ENCODE measurements at places on chromosomes 12 and 14. TPM values are rescaled to one million over a fixed set of nuclear protein-coding genes. Genes with fewer than 3 reads are reported as not detected.
A peak's percentile ranks its signal among the peaks of the same experiment; 100 is the strongest.

The ITGB7 gene
- total RNA-seq: 7.7 TPM

GRCh38 chr12:75783093-75783877 lies 248.3 kb downstream of the PHLDA1 start:
- H3K27ac ChIP-seq: no peak overlapping the region
- H3K27me3 ChIP-seq: no peaks in the 10 kb centered on the region
- H3K4me1 ChIP-seq: no peaks in the 10 kb centered on the region
- DNase-seq: no peak
- no peak overlapping the region for H3K4me3 ChIP-seq

GRCh38 chr14:100403105-100403504 lies 80.0 kb downstream of the SLC25A47 start:
- H3K4me1 ChIP-seq: peaks cover 12% of the 10 kb centered on the region
- H3K27ac ChIP-seq: no peak overlapping the region
- no peaks in the 10 kb centered on the region for H3K36me3 ChIP-seq

- H3K4me3 ChIP-seq: no peak overlapping the region
These were observed 15.9 kb downstream of the PLEKHG3 start for GRCh38 chr14:64720131-64720576.

- peaks cover 4% of the 10 kb centered on the region for H3K36me3 ChIP-seq
- H3K4me3 ChIP-seq: no peak overlapping the region
- no peaks in the 10 kb centered on the region for H3K27me3 ChIP-seq
- H3K4me1 ChIP-seq: peaks cover 44% of the 10 kb centered on the region
- H3K27ac ChIP-seq: no peak overlapping the region
These were observed 17.3 kb downstream of the GPR68 start for GRCh38 chr14:91227183-91227628.

The PRKD1 gene
- total RNA-seq: 17.2 TPM

The A2ML1 gene
- total RNA-seq: not detected

The AKAP6 gene
- total RNA-seq: 7.7 TPM

- H3K27me3 ChIP-seq: no peaks in the 10 kb centered on the region
- peak overlapping the region; percentile 85 for H3K27ac ChIP-seq
- no peak for DNase-seq
- peaks cover 10% of the 10 kb centered on the region for H3K4me1 ChIP-seq
These were observed 473 bp upstream of the TMEM19 start for GRCh38 chr12:71685312-71685906.

- no peak overlapping the region for H3K4me3 ChIP-seq
- DNase-seq: no peak
- H3K27me3 ChIP-seq: no peaks in the 10 kb centered on the region
These were observed 63.3 kb downstream of the TBX5 start for GRCh38 chr12:114342656-114343055.

GRCh38 chr12:57195611-57196371 lies 20.8 kb upstream of the NXPH4 start:
- no peak overlapping the region for H3K27ac ChIP-seq
- no peak overlapping the region for H3K4me3 ChIP-seq
- no peak for DNase-seq

- no peaks in the 10 kb centered on the region for H3K4me1 ChIP-seq
- no peaks in the 10 kb centered on the region for H3K36me3 ChIP-seq
- H3K27ac ChIP-seq: no peak overlapping the region
- no peak for DNase-seq
- no peak overlapping the region for H3K4me3 ChIP-seq
These were observed 169.5 kb downstream of the CHST11 start for GRCh38 chr12:104626069-104626837.

GRCh38 chr14:68015356-68016254 lies 196.0 kb downstream of the RAD51B start:
- DNase-seq: no peak
- no peak overlapping the region for H3K4me3 ChIP-seq
- H3K27ac ChIP-seq: no peak overlapping the region

GRCh38 chr12:131363393-131363792 lies 347.5 kb upstream of the SFSWAP start:
- H3K4me1 ChIP-seq: no peaks in the 10 kb centered on the region
- DNase-seq: no peak
- no peak overlapping the region for H3K27ac ChIP-seq
- H3K4me3 ChIP-seq: no peak overlapping the region
- H3K36me3 ChIP-seq: no peaks in the 10 kb centered on the region

The CIROP gene
- total RNA-seq: not detected

- H3K27me3 ChIP-seq: no peaks in the 10 kb centered on the region
- no peak overlapping the region for H3K27ac ChIP-seq
- peaks cover 9% of the 10 kb centered on the region for H3K36me3 ChIP-seq
- no peaks in the 10 kb centered on the region for H3K4me1 ChIP-seq
These were observed 14.3 kb downstream of the CHGA start for GRCh38 chr14:92937051-92937937.

GRCh38 chr12:27861428-27862167 lies 81.6 kb upstream of the MANSC4 start:
- no peaks in the 10 kb centered on the region for H3K4me1 ChIP-seq
- no peaks in the 10 kb centered on the region for H3K36me3 ChIP-seq
- H3K27ac ChIP-seq: peak overlapping the region; percentile 20

- H3K4me3 ChIP-seq: no peak overlapping the region
- H3K27me3 ChIP-seq: no peaks in the 10 kb centered on the region
- DNase-seq: no peak
These were observed 51.2 kb upstream of the FBRSL1 start for GRCh38 chr12:132438726-132439125.

DNA sequence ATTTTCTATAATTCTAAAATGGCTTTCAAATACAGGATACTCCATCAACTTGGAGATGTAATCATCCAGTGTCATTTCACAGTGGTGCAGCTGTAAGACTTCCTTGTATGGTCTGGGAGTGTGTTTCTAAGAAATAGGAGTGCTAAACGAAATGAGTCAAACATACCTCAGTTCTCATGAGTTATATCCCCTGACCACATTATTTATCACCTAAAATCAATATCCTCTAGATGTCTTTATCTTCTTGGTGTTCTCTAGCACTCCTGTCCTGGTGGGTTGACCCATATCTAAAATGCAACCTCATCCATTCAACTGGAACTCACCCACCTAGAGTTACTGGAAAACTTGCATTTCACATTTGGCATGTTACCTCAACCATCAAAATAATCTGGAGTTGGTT lies 33.2 kb downstream of the TMEM30B start:
- no peaks in the 10 kb centered on the region for H3K36me3 ChIP-seq
- no peak for DNase-seq
- H3K27me3 ChIP-seq: no peaks in the 10 kb centered on the region
- H3K4me1 ChIP-seq: no peaks in the 10 kb centered on the region

DNA sequence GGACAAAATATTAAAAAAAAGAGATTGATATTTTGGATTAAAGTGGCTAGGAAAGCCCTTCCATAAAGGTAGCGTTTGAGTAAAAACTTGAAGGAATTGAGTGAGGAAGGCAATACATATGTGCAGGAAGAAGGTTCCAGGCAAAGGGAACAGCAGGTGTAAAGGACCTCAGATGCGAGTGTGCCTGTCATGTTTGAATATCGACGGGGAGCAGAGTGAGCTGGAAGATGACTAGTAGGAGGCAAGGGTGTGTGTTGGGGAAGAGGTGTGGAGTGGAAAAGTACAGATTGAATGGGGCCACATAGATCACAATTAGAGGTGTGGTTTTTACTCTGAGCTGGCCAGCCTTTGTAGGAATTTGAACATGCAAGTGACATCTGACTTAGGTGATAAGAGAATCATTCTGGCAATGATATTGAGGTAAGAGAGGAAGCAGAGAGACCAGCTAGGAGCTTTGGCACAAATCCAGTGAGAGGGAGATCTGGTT lies 15.0 kb upstream of the FBXO33 start:
- H3K36me3 ChIP-seq: no peaks in the 10 kb centered on the region
- no peak for DNase-seq
- no peak overlapping the region for H3K27ac ChIP-seq

- H3K4me1 ChIP-seq: peaks cover 8% of the 10 kb centered on the region
- H3K4me3 ChIP-seq: no peak overlapping the region
- peaks cover 4% of the 10 kb centered on the region for H3K27me3 ChIP-seq
- H3K36me3 ChIP-seq: no peaks in the 10 kb centered on the region
These were observed 6.9 kb upstream of the KRT6A start for GRCh38 chr12:52499806-52500560.

GRCh38 chr12:96350982-96351381 lies 49.3 kb downstream of the CDK17 start:
- no peaks in the 10 kb centered on the region for H3K36me3 ChIP-seq
- no peak overlapping the region for H3K27ac ChIP-seq
- peaks cover 32% of the 10 kb centered on the region for H3K4me1 ChIP-seq
- no peak overlapping the region for H3K4me3 ChIP-seq
- H3K27me3 ChIP-seq: no peaks in the 10 kb centered on the region
- DNase-seq: no peak

The INHBC gene
- not detected for total RNA-seq

GRCh38 chr12:116712458-116713303 lies 25.2 kb downstream of the SPRING1 start:
- H3K4me3 ChIP-seq: no peak overlapping the region
- no peak overlapping the region for H3K27ac ChIP-seq
- DNase-seq: no peak
- H3K27me3 ChIP-seq: no peaks in the 10 kb centered on the region

GRCh38 chr14:101823511-101824120 lies 62.1 kb downstream of the PPP2R5C start:
- H3K4me3 ChIP-seq: peak overlapping the region; percentile 32
- H3K4me1 ChIP-seq: peaks cover 29% of the 10 kb centered on the region
- H3K36me3 ChIP-seq: peaks cover 8% of the 10 kb centered on the region

The MGST1 gene
- total RNA-seq: 357 TPM

DNA sequence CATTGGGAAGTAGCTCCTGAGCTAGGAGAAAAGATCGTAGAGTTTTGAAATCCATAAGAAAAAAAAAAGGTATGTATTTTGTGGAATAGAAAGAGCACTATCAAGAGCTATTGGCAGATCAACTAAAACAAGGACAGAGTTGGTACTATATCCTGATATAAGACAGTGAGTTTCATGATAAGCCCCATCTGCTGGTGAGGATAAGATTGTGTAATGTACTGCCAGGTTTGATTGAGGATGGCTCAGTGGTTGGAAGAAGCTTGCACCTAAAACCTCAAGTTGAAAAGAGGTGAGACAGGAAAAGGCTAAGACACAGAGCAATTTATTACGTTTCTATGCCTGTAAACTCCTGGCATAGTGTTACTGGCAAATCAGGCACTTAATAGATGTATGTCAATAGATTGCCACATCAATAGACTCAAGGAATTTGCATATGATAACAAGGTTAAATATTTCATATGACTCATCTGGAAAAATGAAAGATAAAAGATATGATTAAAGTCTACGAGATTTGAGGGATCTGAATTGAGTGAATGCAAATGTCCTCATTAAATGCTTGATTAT lies 525.6 kb downstream of the FLRT2 start:
- H3K27me3 ChIP-seq: no peaks in the 10 kb centered on the region
- no peak overlapping the region for H3K27ac ChIP-seq
- H3K36me3 ChIP-seq: no peaks in the 10 kb centered on the region
- H3K4me3 ChIP-seq: no peak overlapping the region
- no peak for DNase-seq
- H3K4me1 ChIP-seq: no peaks in the 10 kb centered on the region

The PZP gene
- total RNA-seq: 0.67 TPM

DNA sequence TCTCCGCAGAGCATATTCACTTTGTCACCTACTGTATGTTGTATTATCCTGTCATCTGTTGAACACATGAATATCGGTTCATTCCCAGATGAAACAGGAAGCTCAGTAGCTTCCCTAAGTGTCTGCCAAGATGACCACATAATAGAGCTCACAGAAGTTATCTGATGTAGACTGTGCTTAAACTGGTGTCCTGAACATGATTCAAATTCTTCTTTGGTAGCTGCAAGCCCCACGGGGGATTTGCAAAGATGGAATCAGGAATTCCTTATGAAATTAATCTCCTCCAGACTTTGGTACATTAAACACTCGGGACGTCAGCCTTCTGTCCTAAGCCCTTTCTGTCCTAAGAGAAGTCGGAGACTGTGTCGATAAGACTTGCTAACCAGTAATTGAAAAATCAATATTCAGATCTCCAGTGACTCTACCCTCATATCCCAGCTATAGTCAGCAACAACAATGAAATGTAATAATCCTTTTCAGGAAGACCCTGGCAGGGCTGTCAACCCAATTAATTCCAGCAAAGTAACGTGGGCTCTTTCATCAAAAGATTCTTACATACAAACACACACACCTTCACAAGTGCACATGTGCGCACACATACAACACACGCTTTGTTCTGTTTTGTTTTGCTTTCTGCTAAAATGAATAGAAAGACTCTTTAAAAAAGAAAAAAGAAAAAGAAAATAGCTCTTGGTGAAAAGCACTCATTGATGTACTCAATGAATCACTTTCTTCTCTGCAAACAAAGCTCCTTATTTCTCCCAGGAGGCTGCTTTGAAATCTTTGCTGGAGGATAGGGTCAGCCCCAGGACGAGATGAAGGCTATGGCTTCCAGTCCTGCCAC lies 127.2 kb downstream of the RIMBP2 start:
- no peaks in the 10 kb centered on the region for H3K27me3 ChIP-seq
- no peaks in the 10 kb centered on the region for H3K36me3 ChIP-seq
- no peak overlapping the region for H3K4me3 ChIP-seq

DNA sequence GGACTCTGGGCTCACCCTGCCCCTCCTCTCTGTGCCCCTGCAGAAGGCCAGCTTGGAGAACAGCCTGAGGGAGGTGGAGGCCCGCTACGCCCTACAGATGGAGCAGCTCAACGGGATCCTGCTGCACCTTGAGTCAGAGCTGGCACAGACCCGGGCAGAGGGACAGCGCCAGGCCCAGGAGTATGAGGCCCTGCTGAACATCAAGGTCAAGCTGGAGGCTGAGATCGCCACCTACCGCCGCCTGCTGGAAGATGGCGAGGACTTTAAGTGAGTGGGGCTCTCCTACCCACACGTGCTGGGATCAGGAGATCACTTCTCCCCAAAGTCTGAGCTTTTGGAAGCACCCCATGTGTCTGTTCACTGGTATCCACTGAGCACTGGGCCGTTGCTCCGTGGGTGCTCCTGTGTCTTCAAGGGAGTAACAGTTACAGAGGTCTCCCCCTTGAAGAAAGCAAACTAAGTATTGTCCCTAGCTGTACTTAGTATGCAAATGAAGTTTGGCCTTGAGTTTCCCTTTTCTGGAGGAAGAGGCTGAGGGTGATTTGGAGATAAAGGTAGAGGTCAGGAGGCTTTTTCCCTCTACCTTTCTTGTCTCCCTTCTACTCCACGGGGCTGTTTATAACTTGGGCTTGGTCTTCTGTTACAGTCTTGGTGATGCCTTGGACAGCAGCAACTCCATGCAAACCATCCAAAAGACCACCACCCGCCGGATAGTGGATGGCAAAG lies 3.3 kb downstream of the KRT18 start:
- H3K36me3 ChIP-seq: peaks cover 14% of the 10 kb centered on the region
- no peak overlapping the region for H3K4me3 ChIP-seq
- no peaks in the 10 kb centered on the region for H3K4me1 ChIP-seq
- no peak overlapping the region for H3K27ac ChIP-seq
